ENCODE measurements at places on chromosomes 6 and 20. TPM values are rescaled to one million over a fixed set of nuclear protein-coding genes. Genes with fewer than 3 reads are reported as not detected.

The ZBTB12 gene
- 0.53 TPM for total RNA-seq

DNA sequence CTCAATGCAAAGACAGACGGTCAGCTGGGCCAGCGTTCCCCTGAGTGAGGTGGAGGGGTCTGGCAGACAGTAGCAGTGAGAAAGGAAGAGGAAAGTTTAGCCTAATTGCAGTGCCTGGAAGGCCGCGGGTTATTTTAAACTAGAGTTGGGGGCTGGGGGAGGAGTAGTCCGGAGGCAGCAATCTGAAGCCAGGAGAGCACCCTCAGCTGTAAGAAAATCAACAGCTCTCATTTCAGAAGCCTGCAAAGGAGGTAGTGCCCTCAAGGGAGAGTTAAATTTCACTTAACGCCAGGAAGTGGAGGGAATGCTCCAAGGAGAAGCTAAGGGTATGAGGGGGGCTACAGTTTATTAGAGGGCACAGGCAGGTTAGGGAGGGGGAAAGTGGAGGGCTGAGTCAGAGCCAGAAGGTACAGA, 26.9 kb downstream of the RING1 start:
- DNase-seq: no peak
- peaks cover 32% of the 10 kb centered on the region for H3K27me3 ChIP-seq
- H3K36me3 ChIP-seq: no peaks in the 10 kb centered on the region
- H3K27ac ChIP-seq: no peak overlapping the region

The LZTS3 gene
- total RNA-seq: 3.9 TPM

GRCh38 chr6:14452567-14453527, 335.3 kb downstream of the CD83 start:
- no peaks in the 10 kb centered on the region for H3K36me3 ChIP-seq
- H3K4me1 ChIP-seq: no peaks in the 10 kb centered on the region
- DNase-seq: no peak
- no peak overlapping the region for H3K4me3 ChIP-seq
- H3K27ac ChIP-seq: no peak overlapping the region

DNA sequence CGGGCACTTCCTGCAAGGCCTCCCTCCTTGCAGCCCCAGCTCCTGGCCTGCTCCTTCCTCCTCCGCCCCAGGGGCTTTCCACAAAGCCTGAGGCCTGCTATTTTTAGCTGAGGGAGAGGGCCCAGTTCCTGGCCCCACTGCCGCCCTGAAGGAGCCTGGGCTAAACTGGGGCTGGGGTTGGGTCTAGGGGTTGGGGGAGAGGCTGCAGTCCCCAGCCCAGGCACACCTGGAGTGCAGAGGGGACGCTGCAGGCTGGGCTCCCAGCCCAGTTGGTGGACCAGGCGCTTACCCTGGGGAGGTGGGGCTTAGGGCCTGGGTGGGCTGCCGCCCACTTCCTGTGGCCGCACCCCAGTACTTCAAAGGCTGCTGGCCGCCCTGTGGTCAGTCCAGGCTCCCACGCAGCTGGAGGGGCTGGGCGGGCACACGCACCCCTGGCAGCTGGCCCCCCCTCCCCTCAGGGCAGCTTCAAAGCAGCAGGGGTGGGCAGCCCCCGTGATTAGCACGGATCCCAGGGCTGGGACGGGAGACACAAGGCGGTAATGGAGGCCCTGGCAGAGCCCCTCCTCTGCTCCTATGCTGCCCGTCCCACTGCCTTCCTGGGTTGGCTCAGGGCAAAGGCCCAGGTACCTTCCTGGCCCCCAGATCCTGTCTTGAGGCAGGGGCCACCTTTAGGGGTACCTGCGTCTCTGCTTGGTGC, 7.1 kb upstream of the ABHD16B start:
- no peak overlapping the region for H3K4me3 ChIP-seq
- no peaks in the 10 kb centered on the region for H3K27me3 ChIP-seq
- peak overlapping the region; percentile 62 for H3K27ac ChIP-seq
- peaks cover 18% of the 10 kb centered on the region for H3K4me1 ChIP-seq

DNA sequence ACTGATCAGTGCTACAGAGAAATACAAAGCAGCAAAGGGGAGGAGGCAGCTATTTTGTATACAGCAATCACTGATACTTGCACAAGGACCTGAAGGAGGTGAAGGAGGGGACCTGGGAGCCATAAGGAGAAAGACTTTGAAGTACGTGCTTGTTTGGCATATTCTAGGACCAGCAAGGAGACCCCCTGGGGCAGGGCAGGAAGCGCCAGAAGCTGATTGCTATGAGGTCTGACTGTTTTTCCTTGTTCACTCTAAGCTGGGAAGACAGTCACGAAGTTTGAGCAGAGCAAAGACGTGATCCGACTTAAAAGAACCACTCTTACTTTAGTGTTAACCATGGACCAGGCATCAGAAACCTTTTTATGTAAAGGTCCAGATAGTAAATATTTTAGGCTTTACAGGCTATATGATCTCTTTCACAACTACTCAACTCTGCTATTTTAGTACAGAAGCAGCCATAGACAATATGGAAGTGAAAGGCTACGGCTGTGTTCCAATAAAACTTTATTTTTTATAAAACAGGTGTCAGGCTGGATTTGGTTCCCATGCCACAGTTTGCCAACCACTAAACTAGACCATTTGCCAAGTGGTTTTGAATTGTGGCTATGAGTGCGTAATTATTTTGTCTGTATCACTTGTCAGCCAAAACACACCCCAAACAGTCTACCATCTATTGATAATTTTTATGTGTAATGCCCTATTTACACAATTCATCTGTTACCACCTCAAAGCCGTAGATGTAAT, 217.9 kb downstream of the PRL start:
- H3K27me3 ChIP-seq: no peaks in the 10 kb centered on the region
- H3K4me3 ChIP-seq: no peak overlapping the region
- H3K36me3 ChIP-seq: no peaks in the 10 kb centered on the region

- H3K27ac ChIP-seq: no peak overlapping the region
- H3K27me3 ChIP-seq: no peaks in the 10 kb centered on the region
- H3K4me1 ChIP-seq: peaks cover 9% of the 10 kb centered on the region
- no peak for DNase-seq
- H3K4me3 ChIP-seq: no peak overlapping the region
Measured at GRCh38 chr6:22353101-22353500, 56.3 kb upstream of the PRL start.

- H3K27ac ChIP-seq: no peak overlapping the region
- no peak for DNase-seq
- H3K4me1 ChIP-seq: no peaks in the 10 kb centered on the region
- no peak overlapping the region for H3K4me3 ChIP-seq
Measured at GRCh38 chr6:68087399-68088133, 547.5 kb upstream of the ADGRB3 start.

GRCh38 chr6:111884068-111884467, 10.8 kb upstream of the FYN start:
- no peak overlapping the region for H3K27ac ChIP-seq
- no peaks in the 10 kb centered on the region for H3K36me3 ChIP-seq
- peaks cover 12% of the 10 kb centered on the region for H3K4me1 ChIP-seq
- no peak for DNase-seq
- no peaks in the 10 kb centered on the region for H3K27me3 ChIP-seq
- no peak overlapping the region for H3K4me3 ChIP-seq

The SOX18 gene
- 70.0 TPM for total RNA-seq

DNA sequence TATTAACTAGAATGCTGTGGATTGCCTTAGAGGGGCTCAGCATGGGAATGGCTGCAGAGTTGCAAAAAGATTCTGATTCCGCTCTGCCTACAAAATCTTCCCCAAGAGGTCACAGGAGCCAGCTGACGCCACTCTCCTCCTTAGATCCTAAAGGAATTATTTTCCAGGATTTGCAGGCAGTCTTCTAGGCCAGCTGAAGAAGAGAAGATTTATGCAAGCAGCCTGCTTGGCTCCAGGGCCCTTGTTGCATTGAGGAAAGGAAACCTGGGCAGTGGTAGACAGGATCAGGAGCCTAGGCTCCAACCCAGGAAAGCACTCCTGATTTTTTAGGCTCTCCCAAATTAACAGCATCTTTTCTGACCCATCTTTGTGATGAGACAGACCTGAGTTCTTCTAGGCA, 245.8 kb downstream of the PKHD1 start:
- no peaks in the 10 kb centered on the region for H3K4me1 ChIP-seq
- H3K27ac ChIP-seq: no peak overlapping the region
- no peak for DNase-seq
- no peak overlapping the region for H3K4me3 ChIP-seq
- H3K27me3 ChIP-seq: no peaks in the 10 kb centered on the region
- no peaks in the 10 kb centered on the region for H3K36me3 ChIP-seq

DNA sequence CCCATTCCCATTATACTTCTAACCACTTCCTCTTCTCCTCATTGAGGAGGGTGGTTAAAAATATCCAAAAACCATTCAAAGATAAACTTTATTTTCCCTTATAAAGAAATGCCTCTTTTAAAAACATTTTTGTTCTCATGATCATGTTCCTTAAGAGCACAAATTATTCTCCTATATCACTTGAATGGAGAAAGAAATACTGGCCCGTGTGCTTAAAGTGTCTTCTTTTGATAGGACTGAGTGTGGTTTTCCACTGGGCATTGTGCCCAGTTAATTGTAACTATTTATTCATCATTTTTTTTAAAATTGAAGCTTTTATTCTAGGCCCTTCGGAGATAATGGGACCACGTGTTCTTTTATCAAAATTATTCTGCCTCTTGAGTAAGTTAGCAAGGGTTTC, 871.5 kb downstream of the QKI start:
- no peaks in the 10 kb centered on the region for H3K4me1 ChIP-seq
- H3K27me3 ChIP-seq: no peaks in the 10 kb centered on the region
- H3K27ac ChIP-seq: no peak overlapping the region
- DNase-seq: no peak
- no peaks in the 10 kb centered on the region for H3K36me3 ChIP-seq

GRCh38 chr6:79403086-79403485, 134.1 kb downstream of the LCA5 start:
- H3K4me1 ChIP-seq: no peaks in the 10 kb centered on the region
- no peak overlapping the region for H3K27ac ChIP-seq
- no peaks in the 10 kb centered on the region for H3K36me3 ChIP-seq
- no peaks in the 10 kb centered on the region for H3K27me3 ChIP-seq
- no peak overlapping the region for H3K4me3 ChIP-seq

GRCh38 chr6:28673417-28673786, 147.7 kb downstream of the GPX5 start:
- no peak for DNase-seq
- H3K27ac ChIP-seq: no peak overlapping the region

The GABRR2 gene
- total RNA-seq: not detected

GRCh38 chr6:107704347-107705013, 119.6 kb downstream of the SCML4 start:
- H3K27ac ChIP-seq: no peak overlapping the region
- no peak for DNase-seq
- no peaks in the 10 kb centered on the region for H3K27me3 ChIP-seq
- H3K4me3 ChIP-seq: no peak overlapping the region

GRCh38 chr20:50146732-50147662, 6.5 kb downstream of the PEDS1 start:
- peaks cover 80% of the 10 kb centered on the region for H3K36me3 ChIP-seq
- peaks cover 55% of the 10 kb centered on the region for H3K4me1 ChIP-seq
- no peaks in the 10 kb centered on the region for H3K27me3 ChIP-seq
- no peak overlapping the region for H3K4me3 ChIP-seq
- peak overlapping the region; percentile 96 for H3K27ac ChIP-seq

DNA sequence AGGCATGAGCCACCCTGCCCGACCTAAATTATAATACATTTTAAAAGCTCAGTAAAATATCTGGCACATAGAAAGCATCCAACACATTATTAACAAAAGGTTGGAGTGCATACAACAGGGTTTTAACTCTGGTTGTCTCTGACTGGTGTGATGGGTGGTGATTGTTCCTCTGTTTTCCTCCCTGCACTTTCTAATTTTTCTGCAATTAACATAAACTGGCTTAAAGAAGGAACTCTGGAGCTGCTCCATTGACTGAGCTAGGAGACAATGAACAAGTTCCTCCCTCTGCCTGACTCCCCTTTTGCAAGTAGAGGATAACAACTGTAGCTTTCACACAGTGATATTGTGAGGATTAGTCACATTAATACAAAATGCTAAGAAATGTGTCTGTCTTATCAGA, 48.5 kb upstream of the SIRPG start:
- H3K36me3 ChIP-seq: no peaks in the 10 kb centered on the region
- no peaks in the 10 kb centered on the region for H3K4me1 ChIP-seq
- no peak overlapping the region for H3K27ac ChIP-seq

The MAFB gene
- total RNA-seq: not detected

DNA sequence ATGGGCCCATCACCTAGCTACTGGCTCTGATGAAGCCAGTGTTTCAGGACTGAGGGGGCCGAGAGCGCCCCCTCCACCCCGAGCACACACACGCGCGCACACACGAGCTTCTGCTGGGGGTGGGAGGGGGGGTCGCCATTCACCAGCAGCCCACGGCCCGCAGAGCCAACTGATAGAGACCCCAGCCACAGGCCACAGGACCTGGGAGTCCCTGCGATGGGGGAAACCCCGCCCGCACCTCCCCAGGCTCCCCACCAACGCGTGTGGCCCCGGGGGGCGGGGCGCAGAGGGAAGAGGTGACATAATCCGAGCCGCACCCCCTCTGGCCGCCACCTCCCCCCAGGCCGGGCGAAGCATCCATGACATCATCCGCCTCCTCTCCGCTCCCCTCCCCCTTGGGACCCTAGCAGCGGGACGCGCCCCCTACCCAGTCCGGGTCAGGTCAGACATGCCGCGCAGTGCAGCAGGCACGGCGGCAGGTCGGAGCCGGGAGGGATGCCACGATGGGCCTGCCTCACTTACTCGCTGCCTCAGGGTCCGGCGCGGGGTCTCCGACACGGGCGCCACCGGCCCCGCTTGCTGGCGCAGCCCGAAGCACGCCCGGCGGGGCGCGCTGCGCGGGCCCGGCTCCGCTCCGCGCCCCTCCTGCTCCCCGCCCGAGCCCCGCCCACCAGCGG, at the start of gene LZTS3:
LZTS3 (minus strand) TSS at position 617 of the 677 bp plus-strand sequence. CDS start 6,386 bp downstream, outside the sequence.
- H3K36me3 ChIP-seq: peaks cover 4% of the 10 kb centered on the region
- peaks cover 20% of the 10 kb centered on the region for H3K4me1 ChIP-seq
- H3K4me3 ChIP-seq: peak within 1 kb of the TSS; percentile 94

DNA sequence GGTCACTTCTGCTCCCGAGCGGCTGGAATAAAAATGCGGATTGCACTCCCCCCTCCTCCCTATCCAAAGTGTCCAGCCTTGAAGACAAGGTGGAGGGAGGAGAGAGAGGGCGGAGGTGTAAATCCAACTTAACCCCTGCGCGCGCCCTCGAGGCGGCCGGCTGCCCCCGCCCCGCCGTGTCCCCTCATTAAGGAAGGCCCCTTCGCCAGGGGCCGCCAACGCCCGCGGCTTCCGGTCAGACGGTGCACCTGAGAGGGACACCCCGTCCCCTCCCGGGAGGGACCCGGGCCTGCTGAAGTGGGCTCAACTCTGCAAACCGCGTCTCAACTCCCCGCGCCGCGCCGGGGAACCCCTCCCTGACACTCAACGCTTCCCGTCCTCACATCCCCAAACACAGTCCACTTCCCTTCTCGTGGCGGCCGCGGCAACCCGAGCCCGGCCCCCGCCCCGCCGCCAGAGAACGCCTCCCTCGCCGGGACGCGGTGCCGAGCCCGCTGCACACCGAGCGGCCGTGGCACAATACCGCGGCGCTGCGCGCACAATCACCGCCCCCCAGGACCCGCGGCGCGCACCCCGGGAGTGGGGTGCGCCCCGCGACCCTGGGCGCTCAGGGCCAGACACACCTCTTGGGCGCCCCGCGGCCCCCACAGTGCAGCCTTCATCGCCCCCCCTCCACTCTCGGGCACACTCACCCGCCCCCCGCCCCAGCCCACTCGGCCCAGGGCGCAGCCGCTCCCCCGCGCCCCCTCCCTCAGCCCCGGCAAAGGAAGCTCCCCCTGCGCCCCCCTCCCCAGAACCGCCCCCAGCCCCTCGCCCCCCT, 102.5 kb downstream of the NOL4L start:
- H3K4me3 ChIP-seq: peak overlapping the region; percentile 81
- no peaks in the 10 kb centered on the region for H3K36me3 ChIP-seq
- H3K27ac ChIP-seq: no peak overlapping the region
- no peak for DNase-seq
- H3K4me1 ChIP-seq: peaks cover 10% of the 10 kb centered on the region
